ENCODE measurements at places on chromosomes 4 and X. TPM values are rescaled to one million over a fixed set of nuclear protein-coding genes. Genes with fewer than 3 reads are reported as not detected.

Gene RHOXF2
- not detected for total RNA-seq

Gene RHOXF1
- 0.41 TPM for total RNA-seq

Gene MID1
- total RNA-seq: 32.4 TPM

Gene ADGRL3
- total RNA-seq: 0.23 TPM

Gene ANXA5
- 222 TPM for total RNA-seq

Gene PGM2
- total RNA-seq: 15.4 TPM

Gene MAGEB10
- not detected for total RNA-seq

GRCh38 chrX:15549189-15550012, 48.8 kb downstream of the BMX start:
- no peak for DNase-seq

DNA sequence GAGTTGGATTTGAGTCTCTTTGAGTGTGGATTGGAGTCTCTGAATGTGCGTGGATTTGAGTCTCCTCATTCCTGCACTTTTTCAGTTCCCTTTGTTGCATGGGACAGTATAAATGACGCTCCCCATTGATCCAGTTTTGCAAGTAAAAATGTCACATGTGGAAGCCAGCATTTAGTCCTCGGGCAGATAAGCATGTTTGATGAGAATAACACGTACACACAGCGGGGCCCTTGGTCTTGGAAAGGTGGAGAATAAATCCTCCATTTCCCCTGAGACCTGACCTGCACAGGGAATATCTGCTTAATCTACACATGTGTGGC, 8.1 kb downstream of the P2RY8 start:
- DNase-seq: no peak

- DNase-seq: no peak
Measured at GRCh38 chrX:74104356-74105015, 199.5 kb upstream of the ZCCHC13 start.

GRCh38 chr4:183304538-183304937, 15.5 kb downstream of the CLDN22 start:
- DNase-seq: no peak

GRCh38 chr4:7890635-7891393, 48.8 kb downstream of the AFAP1 start:
- DNase-seq: no peak

DNA sequence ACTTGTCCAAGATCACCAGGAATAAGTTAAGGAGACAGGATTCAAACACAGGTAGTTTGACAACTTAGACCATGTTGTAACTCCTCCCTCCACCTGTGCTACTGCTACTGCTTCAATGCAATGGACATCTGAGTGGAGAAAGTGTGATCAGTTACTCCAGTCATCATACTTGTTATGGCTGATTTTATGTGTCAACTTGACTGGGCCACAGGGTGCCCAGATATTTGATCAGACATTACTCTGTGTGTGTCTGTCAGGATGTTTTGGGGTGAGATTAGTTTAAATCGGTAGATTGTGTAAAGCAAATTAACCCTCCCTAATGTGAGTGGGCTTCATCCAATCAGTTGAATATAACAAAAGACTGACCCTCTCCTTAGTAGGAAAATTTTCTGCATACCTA, 34.8 kb upstream of the PDLIM5 start:
- no peak for DNase-seq

- no peak for DNase-seq
Measured at GRCh38 chrX:132001127-132001526, 22.0 kb upstream of the STK26 start.

DNA sequence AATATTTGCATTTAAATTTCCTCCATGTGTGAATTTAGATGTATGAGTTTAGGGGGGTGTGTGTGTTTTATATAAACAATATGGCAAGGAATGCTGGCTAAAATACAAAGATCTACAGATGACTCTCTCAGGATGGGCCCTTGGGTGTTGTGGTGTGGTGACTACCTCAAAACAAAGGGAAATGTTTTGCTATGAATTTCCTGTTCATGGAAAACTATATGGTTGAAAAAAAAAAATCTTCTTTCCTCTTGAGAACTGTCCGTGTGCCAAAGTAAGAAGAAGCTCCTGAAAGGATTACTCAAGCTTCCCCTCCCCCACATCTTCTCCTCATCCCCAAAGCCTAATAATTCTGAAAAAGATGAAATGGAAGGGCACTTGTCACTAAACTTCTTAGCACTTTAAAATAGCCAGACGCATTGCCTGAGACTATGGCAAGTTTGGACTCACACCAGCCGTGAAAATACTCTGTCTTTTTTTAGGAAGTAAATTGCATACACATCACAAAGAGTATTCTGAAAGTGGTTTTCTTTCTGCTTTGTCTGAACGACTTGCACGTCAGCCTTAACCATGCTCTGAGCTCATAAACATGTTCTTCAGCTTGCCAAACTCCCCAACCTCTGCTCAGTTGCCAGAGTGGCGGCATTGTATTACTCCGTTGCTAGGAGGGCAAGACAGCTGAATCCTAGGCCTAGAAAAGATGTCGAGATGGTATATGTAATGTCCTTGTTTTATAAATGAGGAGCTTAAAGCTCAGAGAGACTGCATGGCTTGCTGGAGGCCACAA, 250.4 kb upstream of the JADE1 start:
- no peak for DNase-seq

- no peak for DNase-seq
Measured at GRCh38 chr4:140269369-140269768, 104.1 kb upstream of the SCOC start.

DNA sequence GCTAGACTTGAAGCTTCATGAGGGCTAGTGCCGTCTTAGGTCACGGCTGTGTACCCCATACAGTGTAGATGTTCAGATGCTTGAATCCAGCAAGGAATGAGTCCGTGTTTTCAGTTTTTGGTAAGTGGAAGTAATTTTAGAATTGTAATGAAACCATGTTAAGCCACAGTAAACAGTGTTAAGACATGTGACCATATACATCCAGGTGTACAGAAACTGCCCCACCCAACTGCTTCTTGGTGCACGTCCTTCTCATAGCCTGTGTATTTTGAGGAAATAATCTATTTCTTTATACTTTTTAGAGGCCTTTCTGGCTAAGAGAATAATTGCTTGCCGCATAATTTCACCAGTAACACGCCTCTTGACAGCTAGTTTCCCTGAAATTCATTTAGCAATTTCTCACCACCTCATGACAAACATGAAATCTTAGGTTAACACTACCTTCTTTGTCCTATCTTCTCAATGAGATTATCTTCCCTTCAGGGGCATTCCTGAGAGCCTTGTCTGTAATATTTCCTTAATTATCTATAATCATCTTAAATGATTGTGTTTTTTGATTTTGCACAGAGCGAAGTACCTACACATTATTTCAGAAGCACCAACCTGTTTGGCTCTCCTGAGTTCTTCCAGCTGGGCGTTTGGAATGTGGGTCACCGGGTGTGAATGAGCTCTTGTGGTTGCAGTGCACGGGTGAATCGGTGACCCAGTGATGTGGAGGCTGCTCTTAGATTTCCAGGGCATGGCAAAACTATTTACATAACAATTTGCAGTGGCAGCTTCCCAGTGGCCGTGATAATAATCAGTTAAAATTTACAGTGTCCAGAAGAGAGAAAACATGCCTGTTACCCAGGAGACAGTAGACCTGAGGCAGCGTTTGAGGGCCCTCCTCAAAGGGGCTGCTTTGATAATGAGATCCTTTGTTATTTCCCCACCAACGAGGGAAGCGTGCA, 50.2 kb upstream of the TADA2B start:
- DNase-seq: no peak

GRCh38 chrX:111254896-111255693, 15.2 kb downstream of the CAPN6 start:
- DNase-seq: no peak

DNA sequence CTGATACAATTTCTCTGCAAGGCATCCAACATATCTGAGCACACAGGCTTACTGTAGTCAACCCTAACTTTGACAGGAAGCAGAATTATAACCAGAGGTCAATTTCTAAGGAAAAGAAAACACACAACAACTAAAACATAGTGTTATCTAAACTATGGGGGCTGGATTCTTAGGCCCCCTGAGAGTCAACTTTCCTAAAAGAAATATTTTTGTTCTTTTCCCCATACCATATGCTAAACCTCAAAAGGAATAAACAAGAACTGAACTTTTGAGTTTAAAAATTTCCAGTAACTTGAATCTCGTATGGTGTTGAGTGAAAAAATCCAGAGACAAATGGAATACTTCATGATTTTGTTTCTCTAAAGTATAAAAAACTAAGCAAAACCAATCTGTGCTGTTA, 42.9 kb downstream of the ATXN3L start:
- no peak for DNase-seq

DNA sequence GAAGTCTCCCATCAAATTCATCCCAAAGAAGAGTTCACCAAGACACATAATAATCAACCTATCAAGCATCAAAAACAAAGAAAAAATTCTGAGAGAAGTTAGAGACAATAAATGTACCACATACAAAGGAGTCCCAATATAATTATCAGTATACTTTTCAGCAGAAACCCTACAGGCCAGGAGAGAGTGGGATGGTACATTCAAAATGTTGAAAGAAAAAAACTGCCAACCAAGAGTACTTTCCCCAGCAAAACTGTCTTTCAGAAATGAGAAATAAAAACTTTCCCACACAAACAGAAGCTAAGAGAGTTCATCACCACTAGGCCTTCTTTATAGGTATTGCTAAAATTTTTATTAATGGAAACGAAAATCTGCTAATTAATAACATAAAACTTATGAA, 164.4 kb upstream of the LNX1 start:
- no peak for DNase-seq

GRCh38 chrX:39859991-39860861, 237.5 kb downstream of the BCOR start:
- DNase-seq: no peak

- no peak for DNase-seq
Measured at GRCh38 chrX:11663875-11664210, 1.9 kb downstream of the ARHGAP6 start.

DNA sequence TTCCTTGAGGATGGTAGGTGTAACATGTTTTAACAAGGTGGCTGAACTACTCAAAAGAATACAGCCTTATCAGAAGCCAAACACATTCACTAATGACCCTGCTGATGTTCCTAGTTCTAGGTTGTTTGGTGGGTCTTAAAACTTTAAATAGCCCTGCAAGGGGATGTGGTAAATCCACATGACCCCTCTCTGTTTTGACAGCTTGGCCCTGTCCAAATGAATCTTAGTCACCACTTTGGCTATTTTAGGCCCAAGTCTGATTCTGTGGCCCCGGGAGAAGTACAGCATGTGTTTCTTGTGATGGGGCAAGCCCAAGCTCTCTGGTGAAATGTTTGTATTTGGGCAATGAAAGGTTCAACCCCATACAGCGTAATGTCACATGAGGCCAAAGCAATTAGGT, 54.5 kb upstream of the GPR34 start:
- no peak for DNase-seq

DNA sequence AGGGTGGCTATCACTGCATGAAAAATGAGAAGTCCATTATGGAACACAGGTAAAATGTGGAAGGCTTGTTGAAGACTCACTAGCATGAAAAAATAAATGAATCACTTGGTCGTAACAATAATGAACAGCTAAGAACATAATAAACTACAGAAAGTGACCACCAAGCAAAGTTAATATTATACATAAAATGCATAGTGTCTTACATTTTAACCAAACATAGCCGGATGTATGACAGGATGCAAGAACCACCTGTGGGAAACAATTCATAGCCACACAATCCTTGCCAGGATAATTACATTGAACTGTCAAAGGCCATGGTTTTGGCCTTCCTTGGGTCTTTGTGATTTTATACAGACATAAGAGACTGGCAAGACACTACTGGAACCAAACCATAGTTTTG, 81.9 kb upstream of the ATXN3L start:
- DNase-seq: no peak
